ENCODE measurements at places on chromosomes 16 and 17. TPM values are rescaled to one million over a fixed set of nuclear protein-coding genes. Genes with fewer than 3 reads are reported as not detected.

B4GALNT2 gene
- total RNA-seq: 0.06 TPM

TPSD1 gene
- not detected for total RNA-seq

NPIPB6 gene
- total RNA-seq: 4.7 TPM

CETP gene
- total RNA-seq: not detected

PRAC1 gene
- total RNA-seq: not detected

JPH3 gene
- not detected for total RNA-seq

KRT36 gene
- not detected for total RNA-seq

PROCA1 gene
- 17.4 TPM for total RNA-seq

AXIN2 gene
- 30.1 TPM for total RNA-seq

KRT28 gene
- total RNA-seq: not detected

KSR1 gene
- total RNA-seq: 33.2 TPM

SLC13A2 gene
- not detected for total RNA-seq

BICDL2 gene
- total RNA-seq: not detected

TUBG2 gene
- total RNA-seq: 19.1 TPM

GOSR2 gene
- total RNA-seq: 89.9 TPM

CCL16 gene
- total RNA-seq: not detected

CD68 gene
- total RNA-seq: 19.8 TPM

DLX3 gene
- total RNA-seq: not detected

NOMO2 gene
- total RNA-seq: 104 TPM

TNFRSF17 gene
- not detected for total RNA-seq

NXPH3 gene
- total RNA-seq: not detected

TRIM25 gene
- total RNA-seq: 58.4 TPM

FNDC8 gene
- not detected for total RNA-seq

CLEC18B gene
- total RNA-seq: 3.1 TPM

C16orf89 gene
- not detected for total RNA-seq

KRTAP4-5 gene
- not detected for total RNA-seq

TP53 gene
- total RNA-seq: 97.4 TPM

NPIPA2 gene
- 11.8 TPM for total RNA-seq

PTGES3L gene
- total RNA-seq: 0.20 TPM

EPOP gene
- 0.09 TPM for total RNA-seq

CDK3 gene
- 9.6 TPM for total RNA-seq

WDR90 gene
- 18.0 TPM for total RNA-seq

TSPAN10 gene
- 1.2 TPM for total RNA-seq

ATAD5 gene
- total RNA-seq: 4.5 TPM

HSPB9 gene
- not detected for total RNA-seq

ATP2C2 gene
- not detected for total RNA-seq

RCVRN gene
- total RNA-seq: not detected

SSTR5 gene
- total RNA-seq: not detected

Measured in CD4-positive, alpha-beta memory T cell (primary cell).